Fibroblast of skin of right biceps (primary cell): ENCODE measurements at places on chromosomes 6 and 20.

DNA sequence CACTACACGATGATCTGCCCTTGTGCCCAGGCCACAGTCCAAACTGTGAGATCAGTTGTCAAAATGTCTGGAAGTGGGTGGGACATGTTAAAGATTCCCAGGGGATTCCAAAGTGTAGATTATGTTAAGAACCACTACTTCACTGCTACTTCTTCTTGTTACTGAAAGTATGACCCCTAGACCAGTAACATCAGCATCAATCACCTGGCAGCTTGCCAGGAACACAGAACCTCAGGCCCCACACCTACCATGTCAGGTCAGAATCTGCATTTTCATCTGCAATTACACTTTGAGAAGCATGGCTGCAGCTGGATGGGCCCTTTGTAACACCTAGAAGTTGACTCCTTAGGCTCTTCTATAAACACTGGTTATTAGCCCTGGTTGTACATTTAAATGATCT, 36.1 kb downstream of the RFPL4B start:
- no peak for DNase-seq

- DNase-seq: no peak
These were observed 15.6 kb upstream of the MAS1 start for GRCh38 chr6:159875194-159875593.

GRCh38 chr20:5491455-5491854, 174.7 kb upstream of the PROKR2 start:
- DNase-seq: no peak

- peak; percentile 22 for DNase-seq
These were observed 151.7 kb downstream of the TMEM200A start for GRCh38 chr6:130517444-130517931.

DNA sequence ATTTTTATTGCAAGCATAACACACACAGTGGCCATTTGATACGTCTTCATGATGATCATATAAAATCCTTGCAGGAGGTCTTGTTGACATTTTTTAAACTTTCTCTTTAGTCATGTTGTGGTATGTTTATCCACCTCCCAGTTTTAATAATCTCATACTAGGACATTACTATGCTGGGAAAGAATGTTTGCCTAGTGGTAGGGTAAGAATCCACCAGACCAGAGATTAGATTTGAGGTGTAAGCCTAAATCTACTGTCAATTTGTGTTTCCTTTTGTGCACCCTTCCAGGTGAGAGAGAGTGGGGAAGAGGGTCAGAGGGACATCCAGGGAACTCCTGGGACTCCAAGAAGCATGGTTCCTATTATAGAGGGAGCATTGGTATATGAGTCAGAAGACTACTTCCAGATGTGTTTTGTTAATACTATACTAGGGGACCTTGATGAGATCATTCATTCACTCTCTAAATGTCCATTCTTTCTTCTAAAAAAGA, 298.3 kb upstream of the SASH1 start:
- peak; percentile 78 for DNase-seq

GRCh38 chr6:151065027-151065815, 174.5 kb upstream of the AKAP12 start:
- no peak for DNase-seq

DNA sequence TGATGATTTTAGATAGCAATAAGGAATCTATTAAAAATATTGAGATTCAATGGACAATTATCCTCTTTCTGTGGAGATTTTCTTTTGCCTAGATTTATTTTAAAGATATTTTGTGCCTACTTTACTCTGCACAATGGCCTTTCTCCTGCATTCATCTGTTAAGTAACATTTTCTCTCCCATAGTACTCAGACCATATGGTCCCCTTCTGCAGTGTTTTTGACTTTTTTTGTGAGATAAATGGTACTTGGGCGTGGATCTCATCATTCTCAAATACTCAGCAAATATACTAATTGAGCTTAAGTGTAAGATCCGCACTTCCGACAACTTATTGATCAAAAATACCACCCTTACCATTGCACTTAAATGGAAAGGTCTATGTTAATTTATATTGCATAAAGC, 55.8 kb downstream of the PHACTR1 start:
- DNase-seq: no peak

DNA sequence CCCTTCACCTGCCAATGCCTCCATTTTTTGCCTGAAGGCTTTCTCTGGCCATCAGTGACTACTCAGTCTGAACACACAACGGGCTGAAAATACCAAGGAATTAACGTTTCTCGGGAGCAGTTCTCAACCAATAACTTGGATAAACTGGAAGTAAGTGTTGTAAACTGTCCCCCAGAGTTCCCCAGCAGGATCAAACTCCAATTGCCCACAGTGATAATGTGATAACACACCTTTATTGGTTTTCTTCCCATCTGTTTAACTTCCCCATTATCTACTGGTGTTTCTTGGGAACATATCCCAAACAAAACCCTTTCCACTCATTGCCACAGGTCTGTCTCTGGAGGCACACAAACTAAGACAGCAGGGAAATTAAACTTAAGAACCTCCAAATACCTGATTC, 21.8 kb upstream of the FAM135A start:
- DNase-seq: no peak

DNA sequence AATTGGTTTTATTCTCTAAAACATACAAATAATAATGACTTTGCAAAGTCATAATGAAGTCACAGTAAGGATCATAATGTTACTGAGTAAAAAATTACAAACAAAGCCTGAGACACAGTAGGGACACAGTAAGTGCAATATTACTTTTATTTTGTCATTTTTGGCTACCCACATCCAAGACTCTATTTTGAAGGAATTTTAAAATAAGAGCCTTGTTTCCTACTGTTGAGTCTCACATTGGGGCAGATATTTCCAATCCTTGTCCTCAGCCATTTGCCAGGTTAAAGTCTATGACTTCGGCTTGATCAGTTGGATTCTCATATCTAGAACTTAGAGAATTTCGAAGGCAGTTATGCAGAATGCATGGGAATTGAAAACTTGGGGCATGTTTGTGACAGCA, 10.8 kb upstream of the RHAG start:
- no peak for DNase-seq

- DNase-seq: no peak
These were observed 67.0 kb downstream of the SRC start for GRCh38 chr20:37413023-37413334.

DNA sequence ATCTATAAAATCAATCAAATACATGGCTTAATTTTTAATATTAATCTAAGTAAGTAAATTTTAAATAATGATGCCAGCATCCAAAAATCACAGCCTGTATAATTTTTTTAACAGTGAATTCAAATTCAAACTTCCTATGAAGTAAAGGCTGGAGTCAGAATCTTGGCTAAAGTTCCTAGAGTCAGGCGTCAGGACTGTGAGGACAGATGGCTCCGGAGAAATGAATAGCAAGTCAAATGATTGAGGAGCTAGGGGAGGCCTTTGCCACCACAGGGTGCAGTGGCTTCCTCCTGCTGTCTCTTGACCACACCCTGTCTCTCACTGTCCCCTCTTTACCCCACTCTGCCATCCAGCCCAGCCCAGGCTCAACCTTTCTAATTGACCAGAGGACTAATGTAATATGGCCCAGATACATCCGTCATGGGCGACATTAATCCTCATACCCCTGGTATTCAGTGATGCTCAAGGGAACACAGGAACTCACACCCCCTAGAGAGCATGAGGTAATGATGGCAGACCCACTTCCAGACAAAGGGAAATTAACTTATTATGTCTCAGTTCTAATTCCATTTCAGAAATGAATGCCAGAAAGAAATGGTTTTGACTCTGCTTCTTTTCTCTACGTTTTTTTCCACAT, 53.4 kb downstream of the OPRM1 start:
- DNase-seq: no peak

GRCh38 chr6:129030215-129030614, 147.3 kb downstream of the LAMA2 start:
- DNase-seq: no peak

DNA sequence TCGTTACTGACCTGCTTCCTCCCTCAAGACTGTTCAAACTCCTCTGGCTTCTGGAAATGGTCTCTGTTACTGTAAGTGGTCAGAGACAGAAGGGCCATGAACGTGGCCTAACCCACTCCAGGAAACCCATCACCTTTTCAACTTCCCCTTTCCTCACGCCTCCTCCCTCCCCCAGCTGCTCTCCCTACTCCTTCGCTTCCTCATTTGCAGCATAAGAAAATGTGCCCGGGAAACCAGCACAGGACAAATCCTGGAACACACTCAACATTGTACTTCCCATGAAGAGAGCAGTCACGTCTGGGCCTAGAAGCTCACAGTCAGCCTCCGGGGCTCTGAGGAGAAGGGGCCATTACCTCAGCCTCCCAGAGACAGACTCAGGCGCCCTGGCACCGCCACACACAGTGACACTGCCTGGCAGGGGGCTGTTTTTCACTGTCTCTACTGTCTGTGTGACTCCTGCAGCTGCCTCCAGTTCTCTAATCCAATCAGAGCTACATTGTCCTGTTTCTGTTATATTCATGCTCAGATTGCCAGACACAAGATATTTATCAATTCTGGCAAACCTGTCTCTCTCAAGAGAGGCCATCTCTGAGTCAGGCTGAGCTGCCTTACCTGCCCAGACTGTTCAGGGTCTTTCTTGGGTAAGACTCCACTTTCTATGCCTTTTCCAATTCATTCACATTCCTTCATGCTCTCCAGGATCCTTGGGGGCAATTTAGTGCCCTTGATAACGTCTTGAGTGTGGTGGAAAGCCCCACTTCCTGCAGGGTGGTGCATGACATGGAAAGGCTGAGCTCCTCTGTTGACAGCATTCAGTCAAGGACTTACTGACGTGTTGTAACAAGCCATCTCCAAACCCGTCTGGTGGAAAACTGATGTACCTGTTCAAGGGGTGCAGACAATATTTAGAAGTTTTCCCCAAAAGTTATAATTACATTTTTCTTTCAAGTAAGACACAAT, 242.2 kb downstream of the HIVEP2 start:
- no peak for DNase-seq

DNA sequence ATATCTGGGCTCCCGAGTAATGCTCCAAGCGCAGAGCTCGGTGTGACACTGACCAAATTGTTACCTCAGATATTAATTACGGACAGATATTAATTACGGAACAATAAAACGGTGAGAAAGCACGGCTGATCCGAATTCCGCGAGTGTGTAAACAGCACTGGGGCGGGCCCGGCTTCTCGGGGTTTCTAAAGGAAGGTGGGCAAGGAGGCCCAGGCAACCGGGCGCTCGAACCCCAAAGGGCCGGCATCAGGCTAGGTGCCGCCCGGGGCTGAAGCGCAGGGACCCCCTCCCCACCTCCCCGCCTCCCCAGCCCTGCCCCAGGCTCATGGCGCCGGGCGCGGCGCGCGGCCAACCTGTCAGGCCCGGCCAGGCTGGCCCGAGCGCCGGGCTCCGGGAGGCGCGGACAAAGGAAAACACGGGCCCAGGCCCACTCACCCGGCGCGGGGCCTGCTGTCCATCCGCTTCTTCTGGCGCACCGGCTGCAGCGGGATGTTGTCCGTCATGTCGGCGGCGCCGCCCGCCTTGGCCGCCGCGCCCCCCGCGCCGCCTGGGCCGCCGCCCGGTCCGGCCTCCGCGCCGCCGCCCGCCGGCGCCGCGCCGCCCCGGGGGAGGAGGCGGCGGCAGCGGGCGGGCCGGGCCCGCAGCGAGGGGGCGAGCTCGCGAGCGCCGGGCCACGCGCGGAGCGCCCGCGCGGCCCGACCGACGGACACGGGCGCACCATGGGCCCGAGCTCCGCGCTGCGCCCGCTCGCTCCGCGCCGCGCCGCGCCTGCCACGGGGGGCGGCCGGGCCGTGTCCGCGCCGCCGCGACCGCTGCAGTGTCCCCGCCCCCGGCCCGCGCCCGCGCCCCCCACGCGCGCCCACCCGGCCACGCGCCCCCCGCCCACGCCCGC, at the start of gene ATP9A:
Gene ATP9A (minus strand): TSS at position 524 of the 892 bp plus-strand sequence. CDS start 21 bp downstream, at position 503.
- DNase-seq: peak; percentile 21

DNA sequence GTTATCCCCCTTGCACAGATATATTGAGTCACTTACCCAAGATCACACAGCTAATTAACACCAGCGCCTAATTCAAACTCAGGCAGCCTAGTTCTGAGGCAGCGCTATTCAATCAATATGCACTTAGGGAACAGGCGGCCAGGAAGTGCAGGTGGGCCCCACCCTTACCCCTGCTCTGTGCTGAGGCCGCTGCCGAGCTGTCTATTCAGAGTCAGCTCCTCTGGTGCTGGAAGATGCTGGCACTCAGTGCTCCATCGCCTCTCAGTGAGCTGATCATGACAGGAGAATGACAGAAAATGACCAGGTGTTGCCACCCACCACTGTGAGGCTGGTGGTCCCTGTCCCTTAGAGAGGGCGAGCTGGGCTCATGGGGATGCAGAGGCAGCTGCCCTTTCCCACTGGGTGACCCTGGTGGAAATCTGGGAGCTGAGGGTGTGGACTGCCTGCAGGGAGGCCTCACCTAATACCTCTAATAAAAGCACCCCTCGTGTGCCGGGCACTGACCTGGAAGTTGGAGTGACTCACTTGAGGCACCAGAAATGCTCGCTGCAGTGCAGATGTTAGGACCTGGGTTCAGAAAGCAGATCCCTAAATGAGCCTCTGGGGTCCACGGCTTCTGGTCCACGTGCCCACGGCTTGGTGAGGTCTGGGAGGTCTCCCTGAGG, 42.5 kb upstream of the CD93 start:
- DNase-seq: no peak

GRCh38 chr6:1321738-1322137, 9.8 kb downstream of the FOXQ1 start:
- DNase-seq: peak; percentile 80

GRCh38 chr6:163626073-163626867, 211.8 kb downstream of the QKI start:
- DNase-seq: peak; percentile 53

- no peak for DNase-seq
These were observed 640 bp downstream of the NFS1 start for GRCh38 chr20:35698298-35699126.

- DNase-seq: peak; percentile 20
These were observed 168.9 kb upstream of the JARID2 start for GRCh38 chr6:15077006-15077405.

GRCh38 chr6:154341871-154342270, 14.7 kb downstream of the IPCEF1 start:
- no peak for DNase-seq

GRCh38 chr6:4723383-4723782, 52.8 kb upstream of the CDYL start:
- no peak for DNase-seq

GRCh38 chr6:1379017-1379787, 10.2 kb upstream of the FOXF2 start:
- DNase-seq: no peak

- DNase-seq: no peak
These were observed 15.1 kb upstream of the PCMTD2 start for GRCh38 chr20:64240243-64241015.

DNA sequence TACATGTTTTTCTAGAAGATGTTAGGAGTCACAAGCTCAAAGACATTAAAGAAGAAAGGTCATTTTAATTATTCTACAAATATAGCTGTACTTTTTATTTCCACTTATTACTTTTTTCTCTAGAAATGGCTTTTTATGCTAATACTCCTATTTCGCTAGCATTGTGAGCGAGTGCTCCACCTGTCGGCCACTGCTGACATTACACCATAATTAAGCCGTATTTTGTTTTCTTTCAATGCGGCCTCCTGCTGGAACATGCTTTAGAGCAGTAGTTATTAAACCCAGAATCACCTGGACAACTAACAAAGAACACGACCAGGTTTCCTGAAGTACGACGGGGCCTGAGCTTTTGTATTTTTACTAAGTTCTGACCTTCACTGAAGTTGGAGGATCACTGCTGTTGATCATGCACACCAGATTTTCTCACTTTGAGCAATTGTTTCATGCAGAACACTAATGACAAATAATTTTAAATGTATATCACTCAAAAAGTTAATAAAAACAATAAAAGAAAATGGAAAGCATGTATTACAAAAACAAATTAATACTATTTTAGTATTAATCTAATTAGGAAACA, 74.1 kb upstream of the PAK5 start:
- peak; percentile 32 for DNase-seq

- peak; percentile 42 for DNase-seq
These were observed 65.8 kb downstream of the REV3L start for GRCh38 chr6:111417181-111417585.
